ENCODE measurements at places on chromosomes 12 and 14.

GRCh38 chr14:105165761-105166485 lies 2.7 kb downstream of the JAG2 start:
- no peak for DNase-seq

GRCh38 chr12:51591016-51591901 lies at the start of gene SCN8A:
Gene SCN8A, plus strand, starts transcription at chr12:51591233. Its CDS starts 71,585 bp downstream, at chr12:51662818.
- DNase-seq, result no peak

- no peak for DNase-seq
Observed at GRCh38 chr12:98594050-98594835, 757 bp downstream of the SLC25A3 start.

- no peak for DNase-seq
Observed at GRCh38 chr14:94971750-94972149, 185.6 kb downstream of the DICER1 start.

- no peak for DNase-seq
Observed at GRCh38 chr12:85325442-85325841, 45.4 kb downstream of the ALX1 start.

GRCh38 chr14:89621009-89621421 lies 204.0 kb upstream of the FOXN3 start:
- DNase-seq, result peak; percentile 27

GRCh38 chr14:61559641-61560201 lies 135.6 kb upstream of the HIF1A start:
- no peak for DNase-seq

- no peak for DNase-seq
Observed at GRCh38 chr14:60508363-60508706, 611 bp upstream of the SIX6 start.

- DNase-seq, result no peak
Observed at GRCh38 chr14:95226801-95227200, 69.5 kb upstream of the DICER1 start.

DNA sequence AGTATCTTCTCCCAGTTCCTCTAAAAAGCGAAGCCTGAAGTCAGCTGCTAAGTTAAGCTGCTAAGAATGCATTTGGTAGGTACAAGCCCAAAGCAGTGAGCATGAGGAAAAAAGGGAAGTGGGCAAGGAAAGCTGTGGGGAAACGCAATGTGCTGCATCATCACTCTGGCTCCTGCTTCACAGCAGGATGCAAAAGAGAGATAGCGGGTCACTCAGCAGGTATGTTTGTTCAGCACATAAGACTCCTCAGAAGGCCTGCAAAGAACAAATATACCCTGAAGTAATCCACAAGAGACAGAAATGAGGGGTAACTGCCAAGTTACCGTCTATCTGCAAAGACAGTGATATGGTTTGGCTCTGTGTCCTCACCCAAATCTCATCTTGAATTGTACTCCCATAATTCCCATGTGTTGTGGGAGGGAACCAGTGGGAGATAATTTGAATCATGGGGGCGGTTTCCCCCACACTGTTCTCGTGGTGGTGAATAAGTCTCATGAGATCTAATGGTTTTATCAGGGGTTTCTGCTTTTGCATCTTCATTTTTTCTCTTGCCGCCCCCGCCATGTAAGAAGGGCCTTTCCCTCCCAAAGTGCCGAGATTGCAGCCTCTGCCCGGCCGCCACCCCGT lies 127.4 kb upstream of the EGLN3 start:
- DNase-seq, result no peak

- no peak for DNase-seq
Observed at GRCh38 chr14:66293533-66294105, 192.6 kb upstream of the CCDC196 start.

- DNase-seq, result no peak
Observed at GRCh38 chr12:126355346-126355745, 1290.1 kb downstream of the AACS start.

DNA sequence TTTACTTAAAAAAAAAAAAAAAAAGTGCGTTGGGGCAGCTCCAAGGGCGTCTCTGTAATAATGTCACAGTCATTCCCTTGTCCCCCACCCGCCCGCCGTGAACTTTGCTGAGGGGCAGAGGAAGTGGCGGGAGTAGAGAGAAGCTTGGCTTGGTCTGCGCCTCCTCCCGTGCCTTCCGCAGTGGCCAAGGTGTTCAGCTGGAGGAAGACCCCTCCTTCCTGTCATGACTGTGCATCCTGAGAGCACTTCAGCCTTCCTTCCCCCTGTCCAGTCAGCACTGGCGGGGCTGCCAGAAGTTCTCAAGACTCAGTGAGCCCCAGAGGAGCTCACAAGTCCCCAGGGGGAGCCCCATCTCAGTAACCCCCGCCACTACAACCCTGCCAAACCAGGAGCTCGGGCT lies 32.2 kb downstream of the AACS start:
- no peak for DNase-seq

- no peak for DNase-seq
Observed at GRCh38 chr12:51028126-51028812, 2.1 kb upstream of the SLC11A2 start.

GRCh38 chr12:115013236-115013981 lies 329.4 kb upstream of the TBX3 start:
- DNase-seq, result no peak

DNA sequence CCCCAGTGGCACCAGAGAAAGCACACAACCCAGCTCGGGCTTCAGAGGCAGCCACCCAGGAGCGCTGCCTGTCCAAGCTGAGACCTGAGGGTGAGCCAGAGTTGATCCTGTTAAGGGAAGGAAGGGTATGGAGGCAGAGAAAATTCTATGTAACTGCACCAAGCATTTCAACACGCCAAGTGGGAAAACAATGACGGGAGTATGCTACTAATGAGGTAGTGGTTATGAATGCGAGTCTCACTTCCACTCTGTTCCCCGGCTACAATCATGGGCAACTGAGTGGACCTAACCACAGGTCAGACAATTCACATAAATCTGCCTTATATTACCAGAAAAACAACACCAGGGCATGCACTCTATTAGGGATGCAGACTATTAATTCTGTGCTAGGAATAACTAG lies 9.9 kb downstream of the ATG14 start:
- no peak for DNase-seq

DNA sequence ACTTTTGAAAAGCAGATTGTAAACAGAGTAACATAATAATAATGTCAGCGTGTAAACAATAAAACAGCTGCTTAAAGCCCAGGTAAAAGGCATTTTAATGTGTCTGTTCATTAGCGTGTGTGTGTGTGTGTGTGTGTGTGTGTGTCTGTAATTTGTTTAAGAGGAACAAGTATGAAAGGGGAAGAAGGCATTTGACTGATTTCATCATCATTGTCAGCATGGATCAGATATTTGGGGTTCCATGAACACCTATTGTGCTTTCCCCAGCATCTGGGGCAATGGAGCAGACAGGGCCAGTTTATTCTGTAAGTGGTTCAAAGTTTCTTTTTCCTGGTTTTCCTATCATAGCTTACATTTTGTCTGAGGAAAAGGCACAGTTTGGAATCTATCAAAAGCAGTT lies 28.9 kb downstream of the SLC25A21 start:
- DNase-seq, result no peak

DNA sequence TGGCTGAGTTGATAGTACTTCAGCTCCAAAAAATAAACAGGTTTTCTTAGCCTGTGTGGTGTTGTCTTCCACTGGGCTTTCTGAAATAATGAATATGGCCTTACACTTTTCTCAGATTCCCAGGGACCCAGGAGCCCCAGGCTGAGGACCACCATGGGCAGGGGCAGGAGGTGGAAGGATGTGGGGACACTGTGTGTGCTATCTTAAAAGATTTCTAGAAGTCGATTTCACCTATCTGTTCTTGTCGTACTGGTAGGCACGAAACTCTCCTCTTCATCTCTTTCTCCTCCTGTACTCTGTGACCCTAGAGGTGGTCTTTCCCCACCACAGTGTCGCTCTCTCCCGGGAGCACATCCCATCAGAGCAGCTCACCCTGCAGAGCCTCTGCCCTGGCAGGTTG lies 107.7 kb upstream of the FKBP4 start:
- DNase-seq, result no peak

GRCh38 chr14:69152181-69152901 lies 578 bp downstream of the DCAF5 start:
- DNase-seq, result no peak

DNA sequence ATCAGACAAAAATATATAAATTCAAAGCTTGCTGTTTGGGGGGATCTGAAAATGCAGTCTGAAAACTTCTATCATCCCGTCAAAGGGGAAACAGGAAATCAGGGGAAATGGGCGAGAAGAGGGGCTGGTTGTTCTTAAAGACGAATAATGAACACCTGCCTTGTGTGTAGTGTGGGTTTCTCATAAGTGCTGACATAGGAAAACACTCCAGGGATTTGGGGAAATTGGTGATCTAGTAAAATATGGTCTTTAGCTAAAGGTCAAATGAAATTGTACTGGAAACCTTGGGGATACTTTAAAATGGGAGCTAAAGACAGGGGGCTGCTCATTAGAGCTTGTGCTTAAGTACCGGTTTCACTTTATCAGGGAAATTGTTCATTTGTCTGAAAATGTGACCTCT lies 39.6 kb upstream of the PIK3C2G start:
- no peak for DNase-seq

DNA sequence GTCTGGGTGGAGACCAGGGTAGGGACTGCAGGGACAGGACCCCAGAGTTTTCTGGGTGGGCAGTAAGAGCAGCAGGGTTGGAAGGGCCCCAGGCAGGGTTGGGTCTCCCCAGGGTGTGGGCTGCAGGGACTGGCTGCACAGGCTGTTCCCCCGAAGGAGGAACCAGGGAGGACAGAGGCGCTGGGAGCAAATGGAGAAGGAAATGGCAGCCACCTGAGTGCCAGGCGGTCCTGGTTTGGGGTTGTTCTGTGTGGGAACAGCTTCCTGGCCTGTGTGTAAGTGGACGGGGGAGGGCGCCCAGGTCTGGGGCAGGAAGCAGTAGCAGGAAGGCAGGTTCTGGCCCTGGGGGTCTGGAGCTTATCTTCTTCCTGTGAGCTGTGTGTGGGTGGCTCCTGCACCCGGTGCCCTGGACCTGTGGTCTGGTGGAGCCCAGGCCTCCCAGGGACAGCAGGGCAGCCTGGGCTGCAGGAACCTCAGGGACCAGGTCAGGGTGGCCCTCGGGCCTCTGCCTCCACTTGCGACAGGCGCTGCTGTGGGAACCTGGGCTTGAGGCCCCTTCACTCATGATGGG lies 372.8 kb downstream of the TMEM121 start:
- no peak for DNase-seq

- DNase-seq, result no peak
Observed at GRCh38 chr12:82474798-82475184, 116.5 kb downstream of the METTL25 start.

- DNase-seq, result no peak
Observed at GRCh38 chr12:82504409-82504808, 146.1 kb downstream of the METTL25 start.

DNA sequence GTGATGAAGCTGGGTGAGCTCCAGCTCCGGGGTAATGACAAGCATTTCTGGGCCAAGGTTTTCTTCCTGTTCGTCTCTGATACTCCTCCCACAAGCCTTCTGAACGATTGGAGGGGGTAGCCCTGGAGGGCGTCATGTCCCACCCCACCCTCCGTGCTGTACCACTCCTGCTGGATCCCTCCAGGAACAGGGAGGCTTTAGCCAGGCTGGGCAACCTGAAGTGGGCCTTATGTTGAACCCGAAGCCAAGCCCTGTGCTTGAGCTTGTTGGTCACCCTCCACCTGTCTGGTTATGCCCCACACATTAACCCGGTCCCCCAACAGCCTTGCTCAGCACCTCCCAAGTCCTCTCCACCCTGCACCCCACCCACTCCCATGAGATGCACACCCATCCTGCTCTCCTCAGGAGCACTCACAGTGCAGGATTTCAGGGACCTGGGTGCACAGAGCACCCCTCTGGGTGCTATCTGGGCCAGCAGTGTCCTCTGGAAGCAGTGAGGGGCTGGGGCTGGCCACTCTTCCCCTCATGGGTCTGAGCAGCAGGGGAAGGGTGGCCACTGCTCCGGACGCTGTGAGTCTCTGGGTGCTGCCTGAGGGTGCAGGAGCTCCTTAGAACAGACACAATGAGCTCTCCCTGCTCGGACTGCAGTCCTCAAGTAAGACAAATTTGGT lies 6.8 kb upstream of the KRT83 start:
- DNase-seq, result no peak

Data from stimulated activated CD8-positive, alpha-beta memory T cell treated with anti-CD3 and anti-CD28 coated beads, Interleukin-2, amount 100 ng/mL, for 1 hour (primary cell).